ENCODE measurements at places on chromosomes 3 and 15.

DNA sequence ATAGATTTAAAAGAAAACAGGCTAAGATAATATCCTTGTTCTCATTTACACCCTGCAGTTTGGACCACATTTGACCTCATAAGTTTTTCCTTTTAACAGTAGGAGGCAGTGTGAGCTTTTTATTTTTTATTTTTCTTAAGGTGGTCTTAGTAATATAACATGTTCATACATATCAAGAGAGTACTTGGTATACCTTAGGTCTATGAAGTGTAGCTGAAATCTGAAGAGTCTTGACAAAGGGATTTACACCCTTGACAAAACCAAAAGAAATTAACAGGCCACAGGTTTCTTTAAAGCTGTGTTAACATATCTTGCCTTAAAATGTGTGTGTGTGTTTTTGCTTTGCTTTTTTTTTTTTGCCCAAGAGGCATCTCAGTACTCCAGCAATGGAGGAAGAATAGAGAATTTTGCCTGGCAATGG, 3.2 kb downstream of the RAP2B start:
- DNase-seq: peak; percentile 16

DNA sequence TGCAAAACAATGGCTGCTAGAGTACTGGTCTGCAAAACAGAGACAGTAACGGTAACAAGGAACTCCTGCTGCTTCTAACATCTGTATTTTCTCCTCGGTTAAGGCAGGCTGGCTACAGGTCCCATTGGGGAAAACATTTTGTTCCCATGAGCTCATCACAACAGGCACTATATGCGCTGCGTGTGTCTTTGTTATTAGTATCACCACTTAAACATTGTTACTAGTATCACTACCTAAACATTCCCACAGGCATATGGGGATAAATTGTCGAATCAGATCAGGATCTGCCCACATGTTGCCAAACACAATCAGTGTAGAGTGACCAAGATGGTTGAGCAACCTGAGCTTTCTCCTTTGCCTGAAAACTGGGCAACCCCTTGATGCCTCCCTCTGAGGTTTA, 77.2 kb downstream of the TOP2B start:
- no peak for DNase-seq

- DNase-seq: no peak
Measured at GRCh38 chr3:157999246-157999645, 107.0 kb downstream of the SHOX2 start.

DNA sequence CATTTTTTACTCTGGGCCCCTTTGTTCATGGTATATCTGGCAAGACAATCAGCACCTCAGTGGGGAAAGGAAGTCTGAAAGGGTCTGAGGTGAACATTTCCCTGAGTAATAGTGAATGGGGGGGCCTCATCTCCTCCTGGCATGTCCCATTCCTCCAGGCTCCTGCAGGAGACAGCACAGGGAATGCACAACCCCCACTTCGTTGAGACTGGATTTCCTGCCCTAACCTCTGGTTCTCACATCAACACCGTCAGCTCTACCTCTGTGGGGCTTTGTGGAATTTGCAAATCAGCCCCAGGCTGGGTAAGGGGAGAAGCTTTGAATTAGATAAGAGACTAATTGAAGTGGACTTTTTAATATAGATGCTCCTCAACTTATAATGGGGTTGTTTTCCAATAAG, 168.3 kb upstream of the TRIM42 start:
- no peak for DNase-seq

DNA sequence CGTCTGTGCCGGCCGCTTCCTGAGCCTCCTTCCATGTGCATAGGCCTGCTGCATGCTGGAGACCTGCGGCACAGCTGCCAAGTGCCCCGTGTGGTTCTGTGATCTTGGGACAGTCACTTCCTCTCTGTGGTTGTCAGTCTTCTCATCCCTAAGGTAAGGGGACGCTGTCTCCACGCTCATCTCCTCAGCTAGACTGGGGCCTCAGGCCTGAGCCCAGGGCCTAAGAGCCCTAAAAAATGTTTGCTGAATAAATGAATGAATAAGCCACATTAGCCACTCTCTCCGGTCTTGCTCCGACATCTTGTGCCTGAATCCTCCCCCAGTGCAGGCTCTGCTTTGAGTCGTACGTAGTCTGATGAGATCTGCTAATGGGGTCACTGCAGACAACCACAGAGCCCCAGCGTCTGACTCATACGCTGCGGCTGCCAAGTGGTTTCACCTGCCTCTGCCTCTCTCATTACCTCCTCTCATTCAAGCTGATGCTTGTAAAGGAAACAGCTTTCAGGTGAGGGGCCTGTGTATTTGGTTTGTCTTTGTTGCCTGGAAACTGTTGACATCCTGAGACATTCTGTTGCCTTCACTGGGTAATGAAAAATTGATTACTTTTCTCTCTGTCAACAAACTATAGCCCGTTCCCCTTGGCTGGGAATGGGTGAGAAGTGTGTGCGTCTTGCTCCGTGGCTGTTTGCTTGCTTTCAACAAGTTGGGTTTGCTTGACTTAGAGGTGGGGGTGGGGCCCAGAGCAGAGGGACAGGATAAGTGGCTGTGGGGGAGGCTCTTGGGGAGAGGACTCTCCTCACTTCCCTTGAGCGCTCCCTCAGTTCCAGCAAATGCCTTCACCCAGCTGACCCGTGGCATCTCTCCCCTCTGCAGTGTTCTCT, 15.9 kb downstream of the RPLP1 start:
- peak; percentile 87 for DNase-seq

- DNase-seq: peak; percentile 27
Measured at GRCh38 chr15:28989239-28989830, 103.6 kb downstream of the APBA2 start.

GRCh38 chr15:78315686-78316282, 16.4 kb upstream of the SKIC8 start:
- no peak for DNase-seq

GRCh38 chr3:64242435-64242834, 17.2 kb upstream of the PRICKLE2 start:
- DNase-seq: no peak

GRCh38 chr3:114411811-114412803, 118.3 kb downstream of the TIGIT start:
- peak; percentile 60 for DNase-seq

DNA sequence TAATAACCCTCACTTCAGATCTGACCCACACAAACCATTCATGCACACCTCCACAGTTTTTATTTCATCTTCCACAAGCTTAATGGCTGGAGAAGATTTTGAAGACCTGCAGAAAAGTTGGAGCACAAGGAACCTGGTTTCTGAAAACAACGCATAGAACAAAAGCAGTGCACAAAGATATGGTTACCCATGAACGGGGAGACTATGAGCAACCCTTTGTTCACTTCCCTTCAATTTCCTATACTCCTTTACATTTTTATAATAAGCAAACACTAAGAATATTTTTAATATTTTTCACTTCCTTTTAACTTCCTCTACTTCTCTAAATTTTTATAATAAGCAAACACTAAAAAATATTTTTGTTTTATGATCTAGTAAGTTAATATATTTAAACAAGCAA, 103.5 kb upstream of the UBE2E2 start:
- no peak for DNase-seq

DNA sequence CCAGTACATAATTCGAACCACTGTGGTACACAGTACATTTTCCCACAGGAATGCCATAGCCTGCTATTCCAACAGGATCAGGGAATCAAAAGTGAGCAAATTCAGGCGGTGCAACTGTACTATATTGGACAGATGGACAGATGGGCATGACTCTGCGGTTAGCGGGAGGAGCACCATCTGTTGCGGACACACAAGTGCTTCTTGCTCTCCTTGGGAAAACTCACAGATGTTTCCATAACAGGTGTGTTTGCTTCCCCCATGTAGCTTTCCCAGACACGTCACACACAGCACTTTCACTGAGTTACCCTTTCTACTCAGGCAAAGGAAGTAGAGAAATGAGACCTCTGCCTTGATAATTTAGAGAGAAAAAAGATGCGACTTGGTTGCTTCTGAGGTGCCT, 325.1 kb upstream of the THBS1 start:
- DNase-seq: no peak

- DNase-seq: no peak
Measured at GRCh38 chr3:66376568-66376967, 124.3 kb downstream of the LRIG1 start.

DNA sequence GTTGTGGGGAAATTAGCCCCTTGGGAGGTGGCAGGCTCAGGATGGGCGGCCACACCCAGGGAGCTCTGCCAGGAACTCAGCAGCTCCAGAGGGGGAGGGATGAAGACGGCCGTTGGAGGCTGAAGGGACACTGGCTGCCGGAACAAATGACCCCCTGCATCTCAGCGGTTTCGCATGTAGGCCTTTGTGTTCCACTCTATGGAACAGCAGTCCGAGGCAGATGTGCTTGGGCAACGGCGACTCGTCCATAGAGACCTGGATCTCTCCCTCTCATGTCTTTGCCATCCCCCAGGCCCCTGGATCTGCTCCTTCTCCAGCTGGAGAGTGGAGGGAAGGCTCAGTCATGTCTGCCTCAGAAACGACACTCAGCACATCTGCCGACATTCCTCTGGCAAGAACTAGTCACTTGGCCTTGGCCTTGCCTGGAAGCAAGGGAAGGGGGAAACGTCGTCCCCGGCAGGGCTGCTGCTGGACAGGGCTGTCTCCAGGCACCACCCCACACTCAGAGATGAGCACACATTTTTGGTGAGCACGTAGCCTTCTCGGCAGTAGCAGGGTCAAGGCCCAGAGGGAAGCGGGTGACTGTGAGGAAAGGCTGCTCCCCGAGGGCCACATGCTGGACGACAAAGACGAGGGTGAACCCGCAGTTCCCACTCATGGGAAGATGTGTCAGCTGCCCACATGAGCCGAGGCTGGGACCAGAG, 83.8 kb downstream of the ASB7 start:
- DNase-seq: no peak

GRCh38 chr3:12768579-12769527, 9.8 kb upstream of the TMEM40 start:
- no peak for DNase-seq

DNA sequence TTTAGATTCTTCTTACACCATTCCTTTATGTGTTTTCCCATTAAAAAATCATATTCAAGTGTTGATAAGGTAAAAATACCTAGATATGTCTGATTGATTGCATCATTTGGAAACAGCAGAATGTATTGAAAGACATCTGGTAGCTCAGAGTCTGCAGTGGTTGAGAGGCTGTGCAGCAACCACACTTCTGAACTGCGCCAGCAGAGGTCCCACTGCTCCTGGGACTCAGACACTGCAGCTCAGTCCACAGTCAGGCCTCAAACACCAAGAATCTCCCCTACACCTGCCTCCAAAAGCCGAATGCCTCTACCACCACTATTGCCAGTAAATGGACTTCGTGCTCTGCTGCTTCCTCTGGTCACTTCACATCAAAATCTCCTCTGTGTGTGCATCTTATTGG, 176.9 kb upstream of the LMCD1 start:
- peak; percentile 31 for DNase-seq

DNA sequence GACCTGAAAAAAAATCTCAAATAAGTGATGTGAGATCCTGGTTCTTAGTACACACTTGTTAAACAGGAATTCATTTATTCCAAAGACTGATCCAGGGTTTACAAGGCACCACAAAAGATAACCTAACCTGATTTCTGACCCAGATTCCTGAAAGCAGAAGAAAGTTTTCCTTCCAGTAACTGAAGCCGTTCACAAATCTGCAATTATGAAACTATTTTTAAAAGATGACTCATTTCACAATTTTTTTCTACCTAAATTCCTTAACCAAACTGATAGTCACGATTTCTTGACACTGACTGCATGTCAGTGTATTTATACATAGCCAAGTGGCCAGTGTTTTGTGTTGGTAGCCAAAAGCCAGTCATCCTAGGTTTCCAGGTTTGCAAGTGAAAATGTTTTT, 17.1 kb downstream of the SLC9A9 start:
- peak; percentile 69 for DNase-seq

DNA sequence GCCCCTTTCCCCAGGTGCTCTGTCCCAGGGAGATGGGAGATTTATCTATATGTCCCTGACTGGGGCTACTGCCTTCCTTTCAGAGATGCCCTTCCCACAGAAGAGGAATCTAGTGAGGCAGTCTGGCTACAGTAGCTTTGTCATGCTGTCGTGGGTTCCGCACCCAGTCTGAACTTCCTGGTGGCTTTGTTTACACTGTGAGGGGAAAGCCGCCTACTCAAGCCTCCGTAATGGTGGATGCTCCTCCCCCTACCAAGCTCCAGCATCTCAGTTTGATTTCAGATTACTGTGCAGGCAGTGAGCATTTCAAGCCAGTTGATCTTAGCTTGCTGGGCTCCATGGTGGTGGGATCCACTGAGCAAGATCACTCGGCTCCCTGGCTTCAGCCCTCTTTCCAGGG, 35.4 kb upstream of the SLC7A14 start:
- no peak for DNase-seq

- DNase-seq: peak; percentile 41
Measured at GRCh38 chr3:142019794-142020320, 129.5 kb downstream of the TFDP2 start.

GRCh38 chr3:15221574-15222217, 15.7 kb downstream of the CAPN7 start:
- DNase-seq: no peak

DNA sequence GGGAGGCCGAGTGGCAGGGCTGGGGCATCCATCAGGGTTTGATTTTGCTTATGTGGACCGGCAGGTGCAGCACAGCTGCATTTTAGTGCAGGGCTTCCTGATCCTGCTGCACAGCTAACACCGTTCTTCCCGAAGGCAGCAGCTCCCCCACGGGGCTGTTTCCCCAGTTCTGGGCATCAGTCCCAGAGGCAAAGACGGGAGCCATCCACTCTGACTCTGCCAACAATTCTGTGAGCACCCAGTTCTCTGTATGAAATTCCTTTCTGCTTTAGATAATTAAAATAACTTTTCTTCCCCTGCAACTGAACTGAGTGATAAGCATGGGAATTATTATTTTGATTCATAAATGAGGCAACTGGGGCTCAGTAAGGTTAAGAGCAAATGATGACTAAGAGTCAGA, 262.9 kb upstream of the ATP10A start:
- DNase-seq: no peak

DNA sequence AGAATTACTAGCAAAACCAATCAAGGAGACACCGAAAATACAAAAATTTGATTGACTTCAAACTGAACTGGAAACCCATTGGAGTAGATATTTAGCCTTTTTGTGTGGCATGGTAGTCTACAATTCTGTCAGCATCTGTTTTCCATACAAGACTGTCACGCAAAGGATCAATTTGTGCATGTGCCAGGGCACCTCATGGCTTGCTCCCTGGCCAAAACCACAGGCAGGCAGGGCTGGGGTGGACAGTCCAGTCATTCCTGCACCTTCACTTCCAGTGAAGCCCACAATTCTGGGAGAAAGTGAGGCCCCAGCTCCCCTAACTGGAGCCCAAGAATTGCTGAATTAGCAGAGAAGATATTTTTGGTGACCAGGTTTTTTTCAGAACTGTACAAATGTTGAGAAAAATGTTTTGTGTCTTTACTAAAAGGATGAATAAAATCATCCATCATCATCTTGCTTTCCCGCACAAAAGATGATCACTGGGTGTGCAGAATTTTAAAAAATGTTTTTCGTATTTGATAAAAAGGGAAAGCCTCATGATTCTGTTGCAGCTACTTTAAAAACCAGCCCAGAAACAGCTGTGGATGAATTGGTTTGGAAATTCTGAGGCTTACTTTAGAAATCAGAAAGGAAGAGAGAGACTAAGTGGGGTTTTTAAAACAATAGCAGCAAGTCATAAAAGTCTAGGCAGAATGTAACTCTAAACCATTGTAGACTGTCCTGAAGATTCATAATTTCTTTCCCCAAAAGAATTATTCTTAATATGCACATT, 86.4 kb downstream of the PCCB start:
- DNase-seq: no peak
